ENCODE measurements at places on chromosomes 6 and 20.

DNA sequence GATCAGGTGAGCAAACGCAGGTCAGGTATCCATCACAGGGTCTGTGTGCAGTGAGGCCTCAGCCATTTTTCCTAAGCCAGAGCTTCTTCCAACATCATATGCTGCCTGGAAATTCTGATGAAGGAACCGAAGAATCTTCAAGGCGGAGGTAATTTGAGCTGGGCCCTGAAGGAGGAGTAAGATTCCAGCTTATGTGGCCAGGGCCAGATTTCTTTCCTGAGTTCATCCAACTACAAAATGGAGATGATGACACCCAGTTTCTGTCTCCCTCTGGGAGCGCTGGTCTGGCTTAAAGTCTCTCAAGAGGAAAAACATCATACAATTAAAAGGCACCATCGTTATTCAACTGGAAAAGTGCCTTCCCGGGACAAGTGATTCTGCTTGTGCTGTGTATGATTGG lies 6.9 kb upstream of the MANBAL start:
- no peak for DNase-seq

DNA sequence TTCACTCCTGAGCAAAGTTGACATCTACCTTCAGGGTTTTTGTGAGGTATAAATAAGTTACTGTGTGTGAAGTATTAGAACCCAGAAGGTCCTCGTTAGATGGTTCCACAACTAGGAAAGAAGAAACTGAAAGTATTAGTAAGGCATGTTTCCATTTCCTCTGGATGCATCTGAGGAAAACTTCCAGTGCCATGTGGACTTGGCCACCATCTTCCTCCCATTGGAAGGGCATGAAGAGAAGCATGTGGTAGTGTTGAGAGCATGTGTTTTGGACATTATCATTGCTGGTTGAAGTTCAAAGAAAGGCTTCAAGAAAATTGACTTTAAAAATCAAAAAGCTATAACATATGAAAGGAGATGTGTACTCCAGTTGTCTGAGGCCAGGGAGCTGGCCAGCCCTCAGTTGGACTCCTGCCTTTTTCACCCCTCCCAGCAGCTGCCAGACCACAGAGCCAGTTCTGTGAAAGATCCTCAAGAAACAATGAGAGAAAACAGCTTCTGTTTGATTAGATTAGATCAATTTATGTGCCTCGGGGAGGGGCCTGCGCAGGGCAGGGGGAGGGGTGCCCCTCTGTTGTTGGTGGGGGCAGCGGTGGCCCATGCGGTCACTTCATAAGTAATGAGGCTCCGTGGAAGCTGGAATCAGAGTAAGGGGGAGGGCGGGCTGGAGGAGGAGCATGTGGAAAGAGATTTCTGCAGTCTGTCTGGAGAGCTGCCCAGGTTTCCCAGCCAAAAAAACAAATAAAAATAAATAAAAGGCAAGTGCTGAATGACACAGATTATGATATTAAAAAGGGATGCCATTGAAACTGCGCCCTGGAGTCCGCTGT lies 154.0 kb downstream of the JARID2 start:
- DNase-seq, result no peak

DNA sequence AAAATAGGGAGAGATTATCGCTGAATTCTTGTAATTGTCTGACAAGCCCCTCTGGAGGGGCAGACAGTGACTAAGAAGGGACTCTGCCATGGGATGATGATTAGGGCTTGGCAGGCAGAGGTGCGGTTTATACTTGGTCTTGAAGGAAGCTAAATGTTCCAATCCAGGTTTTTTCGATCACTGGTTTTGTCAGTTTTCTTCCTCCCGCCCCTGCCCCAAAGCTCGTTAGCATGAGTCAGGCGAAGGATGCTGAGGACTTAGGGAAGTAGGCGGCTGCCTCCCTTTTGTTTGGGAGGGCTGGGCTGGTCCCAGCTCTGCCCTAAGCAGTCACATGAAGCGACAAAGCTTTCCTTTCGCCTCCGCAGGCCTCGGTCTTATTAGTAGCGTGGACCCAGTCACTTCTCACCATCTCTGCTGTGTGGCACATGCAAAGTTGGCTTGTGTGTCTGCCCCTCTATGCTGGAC lies 314.2 kb downstream of the CDC5L start:
- DNase-seq, result no peak

DNA sequence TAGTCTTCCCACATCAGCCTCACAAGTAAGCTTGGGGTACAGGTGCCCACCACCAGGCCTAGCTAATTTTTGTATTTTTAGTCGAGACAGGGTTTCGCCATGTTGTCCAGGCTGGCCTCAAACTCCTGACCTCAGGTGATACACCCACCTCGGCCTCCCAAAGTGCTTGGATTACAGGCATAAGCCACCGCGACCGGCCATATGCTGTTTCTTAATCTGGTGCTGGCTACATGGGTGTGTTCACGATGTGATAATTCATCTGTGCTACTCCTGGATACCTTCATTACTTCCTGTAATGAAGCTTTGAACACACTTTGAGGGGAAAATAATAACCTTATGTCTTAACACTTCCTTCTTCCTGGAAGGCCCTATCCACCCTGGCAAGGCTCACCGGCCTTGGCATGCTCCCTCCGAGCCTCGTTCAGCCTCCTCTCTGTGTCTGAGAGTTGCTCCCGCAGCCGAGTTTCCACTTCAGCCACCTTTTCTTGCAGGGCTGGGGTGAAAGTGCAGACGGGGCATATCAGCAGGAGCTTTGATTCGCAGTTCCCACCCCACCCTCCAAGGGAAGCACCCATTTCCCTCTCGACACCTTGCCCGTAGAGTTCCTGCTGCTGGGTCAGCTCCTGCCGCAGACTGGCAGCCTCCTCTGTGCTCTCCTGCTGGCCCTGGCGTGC lies 5.6 kb upstream of the PSORS1C2 start:
- DNase-seq, result no peak

- DNase-seq, result no peak
These were observed 152.3 kb downstream of the CDC5L start for GRCh38 chr6:44539701-44540355.

DNA sequence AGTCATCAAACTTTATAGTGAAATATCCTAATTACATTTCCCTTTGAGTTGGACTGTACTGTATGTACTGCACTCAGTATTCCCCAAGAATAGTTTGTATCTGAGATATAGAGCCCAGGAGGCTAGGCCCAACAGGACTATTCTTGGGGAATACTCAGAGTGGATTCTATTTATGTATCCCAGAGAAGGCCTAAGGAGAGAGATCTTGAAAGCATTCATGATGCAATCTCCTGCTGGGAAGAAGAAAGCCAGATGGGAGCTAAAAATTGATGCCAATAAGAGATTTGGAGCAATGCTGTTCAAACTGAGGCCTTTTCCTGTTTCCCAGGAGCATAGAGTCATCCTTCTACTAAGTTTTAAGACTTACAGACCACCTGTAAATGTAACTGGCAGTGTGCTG lies 452.1 kb upstream of the PLCB4 start:
- no peak for DNase-seq

DNA sequence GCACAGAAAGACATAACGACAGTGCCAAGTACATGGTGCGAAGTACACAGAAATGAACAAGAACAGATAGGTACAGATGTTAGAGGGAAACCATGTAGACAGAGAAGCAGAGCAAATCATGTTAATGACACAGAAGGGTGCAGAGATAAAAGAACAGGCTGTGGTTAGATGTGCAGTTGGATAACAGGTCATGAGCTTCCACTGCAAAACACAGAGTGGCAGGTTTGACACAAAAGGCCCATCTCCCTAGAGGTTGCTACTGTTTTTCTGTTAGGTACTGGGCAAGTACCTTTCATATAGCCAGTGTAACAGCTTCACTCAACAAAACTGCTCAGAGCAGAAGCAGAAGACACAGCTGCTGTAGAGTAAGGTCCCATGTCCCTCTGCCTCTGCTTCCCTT lies 84.6 kb downstream of the AK9 start:
- DNase-seq, result no peak

DNA sequence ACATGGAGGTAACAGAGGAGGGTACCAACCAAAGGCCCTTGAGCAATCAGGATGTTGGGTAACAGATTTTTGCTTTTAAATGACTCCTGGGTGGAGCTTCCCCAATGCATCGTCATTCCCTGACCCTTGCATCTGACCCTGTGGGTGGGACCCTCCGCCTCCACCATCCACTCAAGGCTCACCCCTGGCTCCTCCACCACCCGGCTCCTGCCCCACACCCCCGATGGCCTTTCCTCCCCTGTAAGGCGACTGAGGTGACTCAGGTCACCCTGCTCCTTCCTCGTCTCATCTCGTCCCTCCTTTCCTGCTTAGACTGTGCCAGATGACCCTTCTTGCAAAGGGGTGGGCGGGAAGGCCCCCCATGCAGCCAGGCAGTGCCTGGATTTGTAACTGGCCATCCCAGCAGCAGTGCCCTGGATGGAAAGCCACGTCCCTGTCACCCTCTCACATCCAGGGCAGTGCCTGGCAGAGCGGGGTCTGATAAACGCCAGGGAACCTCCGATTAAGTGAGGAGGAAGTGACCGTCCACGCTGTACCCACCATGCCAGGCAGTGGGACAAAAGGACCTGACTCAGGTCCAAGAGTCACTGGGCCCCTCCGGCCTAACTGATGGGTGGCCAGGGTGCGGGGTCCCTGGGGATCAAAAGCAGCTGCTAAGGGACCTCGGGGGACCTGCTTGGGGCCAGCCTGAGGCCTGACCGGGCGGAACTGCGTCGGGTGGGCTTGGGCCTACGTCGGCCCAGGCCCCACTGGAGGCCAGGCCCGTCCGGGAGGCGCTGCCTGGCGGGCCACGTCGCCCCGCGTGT lies 624 bp upstream of the NPEPL1 start:
- no peak for DNase-seq

GRCh38 chr6:88493717-88494116 lies 327.6 kb upstream of the CNR1 start:
- no peak for DNase-seq

DNA sequence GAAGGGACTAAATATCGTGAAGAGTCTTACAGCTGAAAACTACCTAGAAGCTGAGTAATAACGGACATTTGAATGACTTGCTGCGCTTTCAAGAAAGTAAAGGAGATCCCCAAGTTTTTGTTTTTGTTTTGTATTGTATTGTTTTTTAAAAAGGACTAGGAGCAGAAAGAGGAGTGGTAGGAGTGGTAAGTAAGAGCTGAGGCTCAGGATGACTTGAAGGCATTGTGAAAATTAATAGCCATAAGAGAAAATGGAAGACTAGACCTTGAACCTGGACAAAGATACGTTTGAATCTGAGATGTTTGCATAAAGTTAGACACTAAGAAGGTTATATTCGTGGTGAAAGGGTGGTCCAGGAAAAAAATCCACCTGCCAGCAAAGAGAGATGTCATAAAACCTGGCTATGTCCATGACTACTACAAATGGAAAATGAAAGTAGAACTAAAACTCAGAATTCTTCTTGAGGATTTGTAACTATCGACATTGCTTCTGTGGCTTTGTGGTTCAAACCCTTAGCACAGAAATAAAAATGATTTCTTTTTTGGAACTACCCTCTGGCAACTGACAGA lies 824.8 kb upstream of the FLRT3 start:
- no peak for DNase-seq

GRCh38 chr6:163808871-163809270 lies 394.4 kb downstream of the QKI start:
- no peak for DNase-seq

DNA sequence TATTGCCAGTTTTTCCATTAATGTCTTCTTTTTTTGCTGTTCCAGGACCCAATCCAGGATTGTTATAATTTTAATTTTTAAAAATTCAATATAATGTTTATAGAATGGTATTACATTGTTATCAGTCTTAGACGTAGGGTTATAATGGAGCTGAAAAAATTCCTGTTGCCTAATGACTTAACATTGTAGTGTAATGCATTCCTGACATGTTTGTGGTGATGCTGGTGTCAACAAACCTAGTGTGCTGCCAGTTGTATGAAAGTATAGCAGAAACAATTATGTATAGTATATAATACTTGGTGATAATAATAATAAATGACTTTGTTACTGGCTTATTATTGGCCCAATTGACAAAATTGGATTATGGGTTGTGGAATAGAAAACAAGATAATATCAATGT lies 30.4 kb downstream of the KIZ start:
- no peak for DNase-seq

DNA sequence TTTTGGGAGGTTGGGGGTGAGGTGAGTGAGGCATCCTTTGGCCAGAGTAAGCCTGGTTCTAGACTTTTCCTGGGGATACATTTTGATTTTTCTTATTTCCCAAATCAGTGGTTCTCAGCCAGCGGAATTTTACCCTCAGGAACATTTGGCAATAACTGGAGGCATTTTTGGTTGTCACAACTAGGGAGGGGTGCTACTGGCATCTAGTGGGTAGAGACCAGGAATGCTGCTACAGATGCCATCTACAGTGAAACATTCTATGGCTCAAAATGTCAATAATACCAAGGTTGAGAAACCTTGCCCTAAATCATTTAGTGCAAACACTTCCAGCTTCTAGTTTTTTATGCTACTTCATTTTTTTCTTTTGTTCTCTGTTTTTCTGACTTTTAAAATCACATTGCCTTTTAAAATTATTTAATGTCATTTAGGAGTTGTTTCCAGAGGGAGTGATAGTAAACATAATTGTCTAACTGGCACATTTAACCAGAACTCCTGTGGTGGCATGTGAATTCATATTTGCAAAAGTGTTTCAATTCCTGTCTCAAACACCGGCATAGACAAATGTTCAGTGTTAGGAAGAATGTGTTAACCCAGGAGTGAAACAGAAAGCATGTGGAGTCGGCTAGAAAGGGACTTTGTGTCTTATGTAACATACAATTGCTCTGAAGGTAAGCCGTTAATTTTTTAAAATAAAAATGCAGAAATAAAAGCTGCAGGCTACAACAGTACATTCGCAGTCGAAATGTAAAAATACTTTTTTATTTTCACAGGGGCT lies 59.0 kb downstream of the QRSL1 start:
- DNase-seq, result no peak

DNA sequence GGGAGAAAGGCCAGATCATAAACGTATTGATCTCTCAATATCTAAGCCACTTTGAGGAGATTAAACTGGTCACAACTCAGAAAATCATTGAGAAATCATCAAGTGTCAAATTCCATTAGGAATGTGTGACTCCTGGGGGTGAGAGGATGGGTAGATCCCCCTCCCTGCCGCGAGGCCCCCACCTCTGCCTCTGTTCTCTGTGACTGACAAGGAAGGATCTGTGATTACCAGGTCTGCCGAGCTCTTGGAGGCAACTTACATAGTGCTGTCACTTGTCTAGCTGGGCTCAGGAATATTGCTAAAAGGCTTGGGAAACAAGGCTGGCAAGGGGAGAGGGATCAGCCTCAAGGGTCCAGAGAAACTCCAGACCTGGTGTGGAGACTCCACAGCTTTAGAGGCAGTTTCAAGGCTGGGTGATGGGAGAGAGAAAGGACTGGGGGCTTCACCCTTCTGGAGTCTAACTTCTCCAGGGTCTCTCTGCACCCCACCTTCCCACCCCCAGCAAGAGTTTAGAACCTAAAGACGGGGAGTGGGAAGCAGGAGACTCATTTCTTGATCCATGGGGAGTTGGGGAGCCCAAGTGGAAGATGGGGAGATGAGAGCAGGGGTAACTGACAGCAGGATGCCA lies 11.6 kb upstream of the ARMC12 start:
- no peak for DNase-seq

- no peak for DNase-seq
These were observed 15.9 kb upstream of the FYN start for GRCh38 chr6:111888928-111889695.

DNA sequence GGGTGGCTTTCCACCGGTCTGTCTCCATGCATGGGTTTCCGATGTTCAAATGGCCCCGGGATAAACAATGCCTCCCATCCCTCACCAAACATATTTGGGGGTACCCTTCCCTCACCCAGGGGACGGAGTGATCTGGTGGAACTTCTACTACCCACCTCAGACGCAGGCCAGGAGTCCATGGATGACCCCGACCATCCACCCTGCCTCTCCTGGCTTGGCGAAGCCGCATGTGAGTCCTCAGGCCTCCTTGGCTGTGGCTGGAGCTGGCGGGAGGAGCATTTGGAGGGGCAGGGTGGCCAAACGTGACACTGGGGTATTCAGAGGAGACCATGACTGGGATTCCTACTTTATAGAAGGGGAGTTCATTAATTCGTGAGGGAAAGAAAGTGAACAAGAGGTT lies 45.9 kb upstream of the FRMD1 start:
- DNase-seq, result no peak
